ENCODE measurements at places on chromosomes 7 and 10. TPM values are rescaled to one million over a fixed set of nuclear protein-coding genes. Genes with fewer than 3 reads are reported as not detected.

The DHTKD1 gene
- 30.9 TPM for total RNA-seq

The IGFBP3 gene
- 1,278 TPM for total RNA-seq

The CTAGE8 gene
- not detected for total RNA-seq

The GIMAP8 gene
- total RNA-seq: 0.09 TPM

The WDR37 gene
- total RNA-seq: 14.4 TPM

The KIF20B gene
- total RNA-seq: 25.8 TPM

The FAM13C gene
- total RNA-seq: 9.1 TPM

The DPYSL4 gene
- total RNA-seq: 4.2 TPM

The CPA1 gene
- 0.45 TPM for total RNA-seq

The FOXP2 gene
- total RNA-seq: 17.4 TPM

The NPY4R gene
- not detected for total RNA-seq

The TSPAN12 gene
- total RNA-seq: 5.6 TPM

The PIK3CG gene
- not detected for total RNA-seq

The STAG3 gene
- 0.90 TPM for total RNA-seq

The COL13A1 gene
- 6.0 TPM for total RNA-seq

The PCLO gene
- 0.36 TPM for total RNA-seq

The HYAL4 gene
- not detected for total RNA-seq

The CDHR3 gene
- 19.6 TPM for total RNA-seq

The TWIST1 gene
- 33.2 TPM for total RNA-seq

The CPA2 gene
- not detected for total RNA-seq

The CRYGN gene
- 0.16 TPM for total RNA-seq

The C10orf143 gene
- 0.49 TPM for total RNA-seq

The CALCR gene
- total RNA-seq: not detected

The SLC13A1 gene
- not detected for total RNA-seq

The CELF2 gene
- total RNA-seq: 42.8 TPM

The IL6 gene
- total RNA-seq: 3.8 TPM

The SPAG6 gene
- total RNA-seq: not detected

The PRSS37 gene
- not detected for total RNA-seq

The TUBB8 gene
- not detected for total RNA-seq

The TMEM229A gene
- 3.8 TPM for total RNA-seq

The GCK gene
- total RNA-seq: not detected

The PPP1R3C gene
- 92.6 TPM for total RNA-seq

The CFAP58 gene
- 0.98 TPM for total RNA-seq

The TTYH3 gene
- total RNA-seq: 27.9 TPM

The MYOZ1 gene
- total RNA-seq: not detected

The PHYH gene
- 26.0 TPM for total RNA-seq

The ZNF22 gene
- total RNA-seq: 16.6 TPM

The ARHGEF35 gene
- 1.1 TPM for total RNA-seq

The PLPP4 gene
- not detected for total RNA-seq

The STARD3NL gene
- 72.3 TPM for total RNA-seq

The HMX3 gene
- not detected for total RNA-seq

The GIMAP1 gene
- not detected for total RNA-seq
